Fibroblast of skin of back (primary cell): ENCODE measurements at places on chromosomes 1 and 21.
A peak's percentile ranks its signal among the peaks of the same experiment; 100 is the strongest.

DNA sequence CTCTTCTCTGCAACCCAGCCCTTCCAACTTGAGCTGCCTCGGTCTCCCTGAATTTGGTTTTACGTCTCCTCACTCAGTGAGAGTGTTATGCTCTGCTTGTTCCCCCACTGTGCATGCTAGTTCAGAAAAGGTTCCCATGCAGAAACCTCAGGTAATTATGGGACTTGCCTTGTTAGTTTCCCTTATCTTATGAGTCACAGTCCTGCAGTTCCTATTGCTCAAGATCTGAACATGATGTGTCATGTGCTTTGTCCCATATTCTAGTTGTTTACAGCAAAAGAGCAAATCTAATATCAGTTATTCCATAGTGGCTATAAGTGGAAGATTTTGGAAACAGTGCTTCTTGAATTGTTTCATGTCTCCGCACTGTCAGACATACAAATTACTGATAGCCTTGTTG lies 74.4 kb downstream of the DUSP10 start:
- DNase-seq, result peak; percentile 48

GRCh38 chr1:68149110-68149798 lies 83.1 kb downstream of the WLS start:
- DNase-seq, result no peak

DNA sequence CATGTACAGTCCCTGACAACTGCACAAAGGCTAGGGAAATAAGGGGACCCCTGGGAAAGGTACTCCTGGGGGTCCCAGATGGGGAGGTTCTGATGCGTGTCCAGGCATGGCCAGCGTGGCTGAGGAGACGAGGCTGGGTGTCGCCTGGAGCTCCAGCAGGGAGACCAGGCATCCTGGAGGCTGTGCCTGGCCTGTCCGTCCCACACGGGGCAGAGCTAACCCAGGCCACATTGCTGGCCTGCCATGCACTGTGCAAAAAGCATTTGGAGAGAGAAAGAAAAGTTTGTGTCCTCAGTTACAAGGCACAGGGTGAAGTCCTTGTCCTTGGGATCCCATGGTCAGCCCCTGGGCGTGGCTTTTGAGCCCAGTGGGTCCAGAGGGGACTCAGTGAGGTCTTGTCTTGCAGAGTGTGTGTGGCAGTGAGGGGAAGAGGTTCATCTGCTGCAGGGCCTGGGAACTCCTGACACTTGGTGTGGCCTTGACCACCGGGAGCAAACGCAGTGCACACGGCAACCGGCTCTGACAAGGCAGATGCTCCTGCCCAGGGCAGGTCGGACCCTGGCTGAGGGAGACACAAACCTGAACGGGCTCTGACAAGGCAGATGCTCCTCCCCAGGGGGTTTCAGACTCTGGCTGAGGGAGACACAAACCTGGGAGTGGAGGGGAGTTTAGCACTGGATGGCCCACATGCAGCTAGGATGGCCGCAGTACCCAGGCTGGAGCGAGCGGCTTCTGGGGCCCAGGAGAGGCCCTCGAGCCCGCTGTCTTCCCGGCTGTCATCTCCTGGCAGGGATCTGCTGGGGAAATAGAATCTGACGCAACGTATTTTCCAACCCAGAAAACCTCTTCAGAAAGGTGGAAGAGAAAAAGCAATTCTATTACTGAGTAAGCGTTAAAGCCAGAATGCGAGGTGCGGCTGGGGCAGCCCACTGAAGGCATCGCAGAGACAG lies 37.3 kb upstream of the COL18A1 start:
- DNase-seq, result no peak

DNA sequence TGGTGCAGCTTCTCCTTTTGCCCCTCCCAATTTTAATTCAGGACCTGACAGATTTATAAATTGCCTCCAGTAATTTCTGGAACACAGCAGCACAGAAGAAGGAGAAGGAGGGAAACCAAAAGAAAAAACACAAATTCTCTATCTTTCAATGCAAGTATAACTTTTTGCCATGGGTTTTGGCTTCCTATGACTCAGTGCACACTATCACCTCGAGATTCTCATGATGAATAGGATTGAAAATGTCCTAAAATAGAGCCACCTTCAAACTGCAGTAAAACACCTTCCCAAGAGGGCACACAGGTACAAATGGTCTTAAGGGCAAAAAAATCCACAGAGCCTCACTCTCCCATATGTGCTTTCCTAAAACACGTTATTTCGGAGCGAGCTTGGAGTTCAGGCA lies 113.6 kb downstream of the HLCS start:
- DNase-seq, result no peak

GRCh38 chr1:182816863-182817262 lies 22.3 kb upstream of the DHX9 start:
- DNase-seq, result no peak

DNA sequence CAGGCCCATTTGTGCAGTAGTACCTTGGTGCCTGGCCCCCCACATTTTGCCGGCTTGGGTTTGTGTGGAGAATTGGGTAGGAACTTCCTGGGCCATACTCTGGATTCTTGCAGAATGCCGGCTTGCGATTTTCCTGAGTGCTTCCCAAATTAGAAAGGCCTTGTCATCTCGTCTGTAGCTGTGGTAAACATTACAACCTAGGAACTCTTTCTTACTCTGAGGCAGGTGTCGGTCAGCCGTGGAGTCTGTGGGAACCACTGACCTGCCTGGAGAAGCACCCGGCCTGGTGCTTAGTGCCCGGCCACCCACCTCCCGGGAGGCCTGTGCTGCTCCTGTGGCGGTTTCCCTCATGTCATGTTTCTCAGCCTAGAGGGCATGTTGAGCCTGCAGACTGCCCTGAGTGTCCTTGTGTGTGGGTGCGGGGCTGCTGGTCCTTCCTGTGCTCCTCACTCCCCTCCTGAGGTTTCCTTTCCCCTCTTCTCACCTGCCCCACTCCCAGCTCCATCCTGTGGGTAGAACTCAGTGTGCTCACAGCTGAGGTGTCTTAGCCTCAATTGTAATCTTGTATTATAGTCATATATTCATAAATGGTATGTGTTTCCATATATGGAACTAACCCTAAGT lies 64.7 kb downstream of the S100B start:
- DNase-seq, result no peak

DNA sequence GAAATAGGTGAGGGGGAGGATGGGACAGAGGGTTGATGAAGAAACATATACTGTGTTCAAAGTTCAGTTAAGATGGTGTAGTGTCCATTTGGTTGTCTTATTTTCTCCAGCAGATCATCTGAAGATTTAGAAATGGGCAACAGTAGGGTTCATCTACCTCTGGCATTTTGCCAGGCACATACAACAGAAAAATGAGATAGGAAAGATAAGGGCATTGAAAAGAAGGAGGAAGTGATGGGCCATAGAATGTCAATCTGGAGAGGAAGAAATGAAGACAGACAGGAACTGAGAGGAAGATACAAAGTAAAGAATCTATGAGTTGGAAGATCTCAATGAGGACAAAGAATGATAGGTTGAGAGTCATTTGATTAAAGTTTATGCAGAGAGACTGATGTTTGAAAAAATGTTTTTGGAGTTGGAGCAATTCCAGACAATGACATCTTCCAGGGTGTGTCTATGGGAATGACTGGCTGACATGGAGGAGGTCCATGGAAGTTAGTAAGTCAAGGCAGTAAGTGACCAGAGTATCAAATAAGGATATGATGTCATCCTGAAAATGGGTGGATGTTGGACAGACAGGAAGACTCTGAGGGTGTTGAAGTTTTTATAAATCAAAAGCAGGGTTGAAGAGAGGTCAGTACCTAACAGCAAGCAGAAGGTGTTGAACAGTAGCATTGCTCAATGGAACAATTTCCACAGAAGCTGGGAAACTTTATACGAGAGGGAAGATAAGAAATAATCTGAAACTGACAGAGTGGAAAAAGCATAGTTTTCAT lies 18.7 kb upstream of the CD55 start:
- peak; percentile 44 for DNase-seq

- DNase-seq, result no peak
These were observed 463.4 kb downstream of the PTPRC start for GRCh38 chr1:199102239-199102638.

DNA sequence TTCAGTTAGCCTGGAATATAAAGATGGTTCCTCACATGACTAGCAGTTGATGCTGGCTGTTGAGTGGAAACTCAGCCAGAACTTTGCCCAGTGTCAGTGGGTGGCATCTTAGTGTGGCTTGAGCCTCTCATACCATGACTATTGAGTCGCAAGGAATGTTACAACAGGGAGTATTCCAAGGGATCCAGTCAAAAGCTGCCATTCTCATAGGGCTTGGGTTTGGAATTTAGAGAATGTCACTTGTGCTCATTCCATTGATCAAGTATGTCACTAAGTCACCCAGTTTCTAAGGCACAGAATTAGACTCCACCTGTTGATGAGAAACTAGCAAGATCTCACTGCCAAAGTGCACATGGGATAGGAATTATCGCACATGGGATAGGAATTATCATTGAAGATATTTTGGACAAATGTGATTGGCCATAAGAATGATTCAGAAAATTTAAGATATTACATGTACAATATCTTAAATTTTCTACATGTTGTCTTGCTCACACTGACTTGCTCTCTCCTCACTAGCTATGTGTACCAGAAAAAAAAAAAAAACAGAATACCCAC lies 1290.7 kb upstream of the ADGRL2 start:
- DNase-seq, result peak; percentile 80

- DNase-seq, result no peak
These were observed 575.5 kb downstream of the MRPL39 start for GRCh38 chr21:25031750-25032149.

DNA sequence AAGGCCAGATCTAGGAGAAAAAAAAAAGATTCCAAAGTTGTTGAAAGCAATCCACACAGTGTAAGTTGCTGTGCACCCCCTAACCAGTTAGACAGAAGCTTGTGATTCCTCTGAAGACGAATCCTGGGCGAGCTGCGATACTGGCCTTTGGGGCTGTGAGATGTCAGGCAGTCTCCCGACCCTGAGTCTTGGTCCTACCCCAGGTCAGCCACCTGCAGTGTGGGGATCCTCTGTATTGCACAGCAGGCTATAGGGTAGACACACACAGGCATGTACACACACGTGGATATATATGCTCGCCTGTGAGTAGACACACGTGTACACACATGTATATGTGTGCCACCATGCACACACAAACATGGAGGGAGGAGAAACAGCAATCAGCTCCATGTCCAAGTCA lies 12.9 kb downstream of the ACTRT2 start:
- no peak for DNase-seq

- DNase-seq, result peak; percentile 56
These were observed 103.7 kb downstream of the AK5 start for GRCh38 chr1:77385551-77385950.

DNA sequence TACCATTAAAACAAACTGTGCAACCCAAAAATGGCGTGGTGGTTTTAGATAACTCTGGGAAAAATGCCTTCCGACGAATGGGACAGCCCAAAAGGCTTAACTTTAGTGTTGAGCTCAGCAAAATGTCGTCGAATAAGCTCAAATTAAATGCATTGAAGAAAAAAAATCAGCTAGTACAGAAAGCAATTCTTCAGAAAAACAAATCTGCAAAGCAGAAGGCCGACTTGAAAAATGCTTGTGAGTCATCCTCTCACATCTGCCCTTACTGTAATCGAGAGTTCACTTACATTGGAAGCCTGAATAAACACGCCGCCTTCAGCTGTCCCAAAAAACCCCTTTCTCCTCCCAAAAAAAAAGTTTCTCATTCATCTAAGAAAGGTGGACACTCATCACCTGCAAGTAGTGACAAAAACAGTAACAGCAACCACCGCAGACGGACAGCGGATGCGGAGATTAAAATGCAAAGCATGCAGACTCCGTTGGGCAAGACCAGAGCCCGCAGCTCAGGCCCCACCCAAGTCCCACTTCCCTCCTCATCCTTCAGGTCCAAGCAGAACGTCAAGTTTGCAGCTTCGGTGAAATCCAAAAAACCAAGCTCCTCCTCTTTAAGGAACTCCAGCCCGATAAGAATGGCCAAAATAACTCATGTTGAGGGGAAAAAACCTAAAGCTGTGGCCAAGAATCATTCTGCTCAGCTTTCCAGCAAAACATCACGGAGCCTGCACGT lies 82.1 kb downstream of the PRDM2 start:
- peak; percentile 79 for DNase-seq

GRCh38 chr1:210438928-210439841 lies 110.5 kb downstream of the HHAT start:
- DNase-seq, result peak; percentile 100

DNA sequence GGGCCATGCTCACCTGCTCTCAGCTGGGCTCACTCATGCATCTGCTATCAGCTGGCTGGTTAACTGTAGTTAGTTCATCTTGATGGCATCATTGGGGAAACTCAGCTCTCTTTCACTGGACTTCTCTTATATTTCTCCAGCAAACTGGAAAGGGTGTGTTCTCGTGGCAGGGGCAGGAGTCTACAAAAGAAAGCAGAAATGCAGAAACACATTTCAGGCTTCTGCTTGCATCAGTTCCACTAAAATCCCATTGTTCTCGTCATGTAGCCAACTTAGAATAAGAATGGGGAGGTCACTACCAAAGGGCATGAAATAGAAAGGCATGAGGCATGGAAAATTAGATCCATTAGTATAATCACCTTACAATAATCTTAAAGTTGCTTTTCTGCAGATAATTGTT lies 207.3 kb downstream of the NRIP1 start:
- no peak for DNase-seq

- no peak for DNase-seq
These were observed 257.5 kb upstream of the SNX7 start for GRCh38 chr1:98403963-98404480.

- DNase-seq, result no peak
These were observed 25.6 kb upstream of the PRDM2 start for GRCh38 chr1:13674377-13674776.

- DNase-seq, result no peak
These were observed 32.7 kb upstream of the WASF2 start for GRCh38 chr1:27522432-27523336.

- DNase-seq, result no peak
These were observed 542 bp downstream of the EIF2B3 start for GRCh38 chr1:44985747-44986359.

DNA sequence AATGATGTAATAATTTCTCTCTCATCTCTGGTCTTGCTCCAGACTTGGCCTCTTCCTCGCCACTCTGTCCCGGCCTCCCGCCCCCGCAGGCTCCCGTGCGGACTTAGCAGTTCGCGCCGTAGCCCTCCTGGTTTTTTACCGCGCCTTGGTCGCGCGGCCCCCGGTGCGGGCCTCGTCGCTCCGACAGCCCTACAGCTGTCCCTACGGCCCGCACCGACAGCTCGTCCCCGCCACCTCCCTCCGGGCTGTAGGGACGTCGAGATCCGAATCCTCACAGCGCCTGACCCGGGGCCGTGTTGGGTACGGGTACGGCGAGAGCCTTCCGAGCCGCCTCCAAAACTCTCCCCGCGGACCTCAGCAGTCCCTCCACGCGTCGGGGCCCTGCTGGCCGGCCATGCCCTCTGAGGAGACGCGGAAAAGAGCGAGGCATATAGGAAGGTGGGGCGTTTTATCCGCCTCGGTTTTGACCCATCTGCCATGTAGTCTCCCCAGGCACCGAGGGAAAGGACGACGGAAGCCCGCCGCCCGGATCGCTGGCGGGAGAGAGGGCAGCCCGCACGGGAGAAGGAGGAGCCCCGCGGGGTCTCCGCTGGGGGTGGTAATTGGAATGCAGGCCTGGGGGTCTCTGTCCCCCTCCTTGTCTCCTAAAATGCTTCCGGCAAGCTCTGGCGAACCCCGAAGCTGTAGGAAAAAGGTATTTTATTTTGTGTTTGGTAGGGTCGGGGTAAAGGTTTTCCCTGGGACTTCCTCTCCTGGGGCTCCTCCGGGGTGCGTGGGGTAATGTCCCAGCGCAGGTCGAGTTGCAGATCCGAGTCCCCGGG lies 3.3 kb downstream of the LHX4 start:
- DNase-seq, result no peak
